ENCODE measurements at places on chromosomes 4 and X.

GRCh38 chrX:115068896-115069295 lies 51.5 kb upstream of the IL13RA2 start:
- no peak for DNase-seq

- no peak for DNase-seq
Observed at GRCh38 chrX:153874366-153875125, 11.4 kb downstream of the L1CAM start.

DNA sequence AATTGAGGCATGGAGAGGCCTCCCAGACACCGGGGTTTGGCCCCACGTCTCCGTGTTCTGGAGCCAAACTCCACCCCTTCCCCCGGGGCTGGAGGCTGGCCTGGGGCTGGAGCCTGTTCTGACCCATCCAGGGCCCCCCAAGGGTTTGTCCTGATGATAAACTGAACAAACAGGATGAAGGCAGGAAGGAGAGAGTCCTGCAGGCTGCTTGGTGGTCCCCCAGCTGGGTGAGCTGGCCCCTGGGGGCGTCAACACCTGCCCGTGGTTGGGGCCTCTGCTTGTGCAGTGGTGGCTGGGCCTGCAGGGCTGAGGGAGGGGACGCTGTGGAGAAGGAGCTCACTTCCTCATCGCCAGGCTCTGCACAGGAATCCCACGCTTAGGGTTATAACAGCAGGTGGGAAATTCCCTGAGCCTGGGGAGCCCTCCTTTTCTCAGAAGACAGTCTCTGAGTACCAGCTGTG lies 2.3 kb downstream of the SH3TC1 start:
- DNase-seq = no peak

GRCh38 chr4:8613421-8614364 lies 21.1 kb downstream of the CPZ start:
- no peak for DNase-seq

- no peak for DNase-seq
Observed at GRCh38 chr4:86961605-86962295, 26.9 kb downstream of the AFF1 start.

DNA sequence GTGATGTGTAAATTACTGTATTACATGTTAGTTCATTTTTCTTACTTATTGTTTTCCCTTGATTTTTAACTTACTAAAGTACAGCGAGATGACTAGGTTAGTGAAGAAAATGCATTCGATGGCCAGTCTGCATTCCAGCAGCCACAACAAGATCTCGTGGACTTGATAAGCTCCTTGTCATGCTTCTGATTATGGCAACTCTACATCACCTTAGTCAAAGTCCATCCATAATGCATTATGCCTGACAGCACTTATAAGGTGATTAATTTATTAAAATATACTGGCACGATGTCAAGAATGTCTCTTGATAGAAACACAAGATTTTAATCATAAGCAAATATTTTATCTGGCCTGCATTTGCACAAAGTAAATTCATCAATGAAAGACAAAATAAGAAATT lies 109.9 kb upstream of the NAP1L5 start:
- no peak for DNase-seq

GRCh38 chrX:72247206-72247942 lies 8.5 kb upstream of the ERCC6L start:
- no peak for DNase-seq

GRCh38 chr4:146310319-146311021 lies 96.1 kb downstream of the REELD1 start:
- DNase-seq = no peak

GRCh38 chr4:28835501-28835900 lies 1884.7 kb upstream of the PCDH7 start:
- no peak for DNase-seq

- DNase-seq = no peak
Observed at GRCh38 chrX:1537031-1537715, at the start of gene P2RY8. Gene P2RY8 (minus strand): TSS chrX:1537185. CDS start chrX:1466558, 70,627 bp downstream.

- DNase-seq = peak; percentile 81
Observed at GRCh38 chrX:154738011-154738738, 12.7 kb downstream of the GAB3 start.

- no peak for DNase-seq
Observed at GRCh38 chr4:176762661-176763308, 29.9 kb downstream of the VEGFC start.

DNA sequence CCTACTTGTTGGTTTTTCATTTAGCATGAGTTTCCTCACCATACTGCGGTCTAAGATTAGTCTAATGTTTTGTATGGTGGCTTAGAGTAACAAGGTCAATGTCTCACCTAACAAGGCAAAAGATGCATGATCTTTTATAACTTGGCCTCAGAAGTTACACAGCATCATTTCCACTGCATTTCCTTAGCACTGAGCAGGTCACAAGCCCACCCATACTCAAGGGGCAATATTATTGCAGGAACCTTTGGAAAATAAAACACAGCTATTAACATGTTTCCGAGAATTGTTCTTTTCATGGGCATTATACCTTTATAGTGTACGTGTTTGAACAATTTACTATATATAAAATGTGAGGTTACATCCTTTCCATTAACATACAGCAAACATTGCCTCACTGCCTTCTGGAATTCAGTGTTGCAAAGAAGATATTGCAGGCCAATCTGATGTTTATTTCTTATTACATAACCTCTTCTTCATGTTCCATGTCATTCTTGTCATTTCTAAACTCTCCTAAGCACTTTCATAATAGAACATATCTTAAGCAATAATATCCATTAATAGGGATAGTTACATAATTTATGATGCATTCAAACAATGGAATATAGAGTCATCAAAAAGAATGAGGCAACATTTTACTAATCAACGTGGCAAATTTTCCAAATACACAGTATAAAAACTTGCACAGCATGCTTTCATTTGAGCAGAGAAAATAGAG lies 153.8 kb downstream of the AREG start:
- DNase-seq = peak; percentile 1

DNA sequence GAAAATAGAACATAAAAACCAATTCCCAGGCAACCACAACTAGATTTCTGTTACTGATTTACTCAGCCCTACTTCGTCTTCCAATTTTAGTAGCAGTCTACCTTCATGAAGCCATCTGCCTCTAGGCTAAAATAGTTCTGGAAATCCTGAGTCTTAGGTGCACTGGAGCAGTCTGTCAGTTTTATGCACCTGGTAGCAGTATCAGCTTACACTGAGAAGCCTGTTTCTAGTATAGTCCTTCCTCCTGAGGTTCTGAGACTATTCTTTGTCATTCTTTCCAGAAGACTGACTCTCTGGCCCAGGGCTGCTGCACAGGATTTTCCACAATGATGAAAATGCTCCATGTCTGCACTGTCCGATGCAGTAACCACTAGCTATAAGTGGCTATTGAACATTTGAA lies 16.9 kb upstream of the HPRT1 start:
- DNase-seq = no peak

Data from HCEC 1CT (cell line).